ENCODE measurements at places on chromosomes 5 and 9.

- no peak for DNase-seq
Measured at GRCh38 chr5:168819004-168819621, 239.9 kb upstream of the PANK3 start.

GRCh38 chr9:72509053-72509452 is 12.4 kb upstream of the TMC1 start:
- DNase-seq, result no peak

GRCh38 chr9:108099854-108100253 is 610.3 kb upstream of the KLF4 start:
- DNase-seq, result no peak

GRCh38 chr9:106304401-106304920 is 558.5 kb upstream of the ZNF462 start:
- peak; percentile 24 for DNase-seq

DNA sequence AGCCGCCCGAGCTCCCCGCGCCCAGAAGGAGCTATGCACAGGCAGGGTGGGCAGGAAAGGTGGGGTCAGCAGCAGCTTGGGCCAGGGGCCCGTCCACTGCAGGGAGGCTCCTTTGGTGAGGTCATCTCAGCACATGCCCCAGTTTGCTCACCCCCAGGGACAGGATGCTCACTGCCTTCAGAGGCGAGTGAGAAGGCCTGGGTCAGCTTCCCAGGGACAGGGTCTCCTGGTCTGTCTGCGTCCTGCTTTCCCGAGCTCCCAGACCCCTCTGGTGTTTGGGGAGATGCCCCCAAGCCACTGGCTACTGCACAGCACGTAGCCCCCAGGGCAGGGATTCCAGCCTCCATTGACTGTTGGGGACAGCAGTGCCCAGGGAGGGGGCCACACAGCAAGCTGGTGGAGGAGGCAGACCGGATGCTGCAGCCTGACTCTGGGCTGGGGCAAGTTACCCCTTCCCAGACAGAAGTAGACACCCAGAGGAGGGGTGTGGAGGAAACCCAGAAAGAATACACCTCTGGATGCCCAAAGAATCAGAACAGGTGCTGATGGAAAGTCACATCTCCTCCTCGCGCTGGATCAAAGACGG is 581 bp upstream of the SARDH start:
- no peak for DNase-seq

GRCh38 chr9:15553528-15553898 is 670 bp downstream of the CCDC171 start:
- DNase-seq, result no peak

Measured in right hindlimb (tissue), 1 donor.